ENCODE measurements at places on chromosomes 13 and 19.

GRCh38 chr13:40445557-40445990, 220.9 kb downstream of the FOXO1 start:
- no peak for DNase-seq

DNA sequence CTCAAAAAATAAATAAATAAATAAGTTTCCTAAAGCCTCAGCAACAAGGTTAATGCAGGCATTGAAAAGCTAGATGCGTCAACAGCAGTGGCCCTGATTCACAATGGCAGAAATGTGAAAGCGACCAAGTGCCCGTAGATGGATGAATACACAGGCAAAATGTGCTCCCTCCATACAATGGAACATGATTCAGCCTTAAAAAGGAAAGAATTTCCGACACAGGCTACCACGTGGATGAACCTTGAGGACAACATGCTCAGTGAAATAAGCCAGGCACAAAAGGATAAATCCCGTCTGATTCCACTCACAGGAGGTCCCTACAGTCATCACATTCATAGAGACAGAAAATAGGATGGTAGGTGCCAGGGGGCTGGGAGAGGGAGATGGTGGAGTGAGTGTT, 31.7 kb downstream of the INSR start:
- DNase-seq: no peak

- no peak for DNase-seq
Measured at GRCh38 chr19:42325896-42326771, 699 bp downstream of the MEGF8 start.

GRCh38 chr19:57473646-57474045, 3.7 kb downstream of the ZNF772 start:
- no peak for DNase-seq

DNA sequence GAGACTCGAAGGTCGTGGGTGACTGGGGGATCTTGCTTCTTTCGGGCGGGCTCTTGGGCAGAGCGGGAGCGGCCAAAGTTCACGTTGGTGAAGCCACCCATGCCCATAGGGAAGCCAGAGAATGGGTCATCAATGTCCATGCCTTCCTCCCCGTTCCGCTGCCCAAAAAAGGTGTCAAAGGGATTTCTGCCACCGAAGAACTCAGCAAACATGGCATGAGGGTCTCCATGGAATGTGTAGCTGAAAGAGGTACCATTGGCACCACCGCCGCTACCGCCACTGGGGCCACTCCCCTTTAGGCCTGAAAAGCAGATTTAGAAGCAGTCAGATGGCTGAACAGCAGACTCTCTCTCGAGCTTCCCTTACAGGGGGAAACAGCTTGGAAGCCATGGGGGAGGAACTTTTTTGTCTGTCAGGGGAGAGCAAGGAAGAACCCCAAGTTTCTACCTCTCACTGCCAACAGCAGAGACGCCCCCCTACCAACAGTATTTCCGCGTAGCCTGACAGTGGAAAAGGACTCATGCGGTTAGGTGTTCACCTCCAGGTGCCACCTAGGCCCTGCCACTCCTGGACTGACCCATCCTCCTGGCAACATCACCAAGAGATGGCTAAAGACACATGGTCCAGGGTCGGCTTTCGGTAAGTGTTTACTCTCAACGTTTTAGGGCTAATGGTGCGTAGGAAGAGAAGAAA, 1.3 kb downstream of the DNAJB1 start:
- DNase-seq: no peak

GRCh38 chr19:17743874-17744580, 7.2 kb upstream of the FCHO1 start:
- DNase-seq: no peak

GRCh38 chr13:104686484-104686883, 1620.3 kb upstream of the SLC10A2 start:
- DNase-seq: no peak

Measured in GM04504 (cell line).